ENCODE measurements at places on chromosomes 5 and 9.

DNA sequence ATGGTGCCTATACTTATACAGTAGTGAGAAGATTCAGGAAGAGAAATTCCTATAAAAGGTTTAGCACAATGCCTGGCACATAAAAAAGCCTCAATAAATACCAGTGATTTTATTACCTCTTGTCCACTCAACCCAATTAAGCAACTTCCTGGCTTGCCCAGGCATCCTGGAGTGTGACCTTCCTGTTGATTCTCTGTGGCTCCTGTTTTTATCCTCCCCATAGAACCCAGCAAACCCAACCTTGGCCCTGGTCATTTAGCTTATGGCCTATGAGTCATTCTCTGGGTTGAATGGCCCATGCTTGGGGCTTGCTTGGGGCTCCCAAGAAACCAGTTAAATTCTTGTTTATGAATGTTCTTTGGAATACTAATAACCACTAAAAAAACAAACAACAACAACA is 21.4 kb upstream of the SPARC start:
- no peak for DNase-seq

- DNase-seq = no peak
Measured at GRCh38 chr5:81853030-81853357, 102.1 kb upstream of the SSBP2 start.

DNA sequence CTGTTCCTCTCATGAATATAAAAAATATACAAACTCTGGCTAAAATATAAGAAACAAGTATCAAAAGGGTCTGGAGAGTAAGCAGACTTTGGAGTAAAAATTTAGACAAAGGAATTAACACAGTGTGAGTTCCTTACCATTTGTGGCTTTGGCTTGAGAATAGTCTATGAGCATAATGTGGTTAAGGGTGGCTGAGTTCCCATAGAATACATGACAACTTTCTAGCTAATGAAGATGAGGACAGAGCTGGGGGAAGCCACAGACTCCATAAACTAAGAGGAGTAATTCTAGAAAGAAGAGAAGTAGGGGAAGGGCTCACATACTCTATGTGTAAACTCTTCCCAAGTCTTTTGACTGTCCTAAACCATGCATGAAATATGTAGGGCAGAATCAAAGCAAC is 79.4 kb downstream of the CAAP1 start:
- DNase-seq = no peak

GRCh38 chr5:15366676-15367391 is 133.1 kb upstream of the FBXL7 start:
- no peak for DNase-seq

- no peak for DNase-seq
Measured at GRCh38 chr9:127781806-127782205, 3.3 kb upstream of the SH2D3C start.

DNA sequence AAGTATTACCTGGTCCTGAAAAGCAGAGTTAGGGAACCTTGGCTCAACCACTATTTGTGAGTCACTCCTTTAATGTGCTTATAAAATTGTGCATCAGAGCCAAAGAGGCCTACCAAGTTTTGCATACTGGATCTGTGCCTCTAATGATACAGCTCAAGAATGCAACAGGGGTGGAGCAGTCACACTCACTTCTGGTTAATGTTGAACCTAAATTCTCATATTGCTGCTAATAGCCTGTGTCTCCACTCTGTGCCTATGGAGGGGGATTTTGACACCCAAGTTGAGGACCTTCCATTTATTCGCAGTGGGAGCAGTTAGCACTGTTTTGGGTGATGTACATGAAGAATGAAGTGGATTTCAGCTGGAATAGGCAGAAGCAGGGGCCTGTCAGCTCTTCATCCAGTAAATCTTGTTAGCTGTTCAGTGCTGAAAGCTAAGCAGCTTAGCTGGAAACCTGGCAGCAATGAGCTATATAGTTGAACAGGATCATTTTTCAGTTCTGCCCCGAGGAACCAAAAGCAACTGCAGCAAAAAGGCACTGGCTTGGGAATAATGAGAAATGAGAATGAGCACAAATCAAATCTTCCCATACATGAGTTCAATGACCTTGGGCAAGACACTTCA is 9.7 kb downstream of the SH3TC2 start:
- DNase-seq = no peak

Measured in LNCaP clone FGC (cell line).